Ovary (tissue), 10 donors: ENCODE measurements at places on chromosomes 11 and 22. TPM values are rescaled to one million over a fixed set of nuclear protein-coding genes. Genes with fewer than 3 reads are reported as not detected.
A peak's percentile ranks its signal among the peaks of the same experiment; 100 is the strongest.

GRCh38 chr22:37260901-37261336 is 16.9 kb upstream of the RAC2 start:
- no peak overlapping the region for H3K4me3 ChIP-seq
- H3K4me1 ChIP-seq = no peaks in the 10 kb centered on the region
- H3K27me3 ChIP-seq = no peaks in the 10 kb centered on the region
- H3K27ac ChIP-seq = no peak overlapping the region
- DNase-seq = peak; percentile 28
- H3K36me3 ChIP-seq = no peaks in the 10 kb centered on the region

GRCh38 chr11:118625976-118626375 is 18.6 kb downstream of the PHLDB1 start:
- H3K36me3 ChIP-seq = no peaks in the 10 kb centered on the region
- no peaks in the 10 kb centered on the region for H3K27me3 ChIP-seq
- no peak overlapping the region for H3K27ac ChIP-seq

The SPDYC gene
- 0.07 TPM for polyA plus RNA-seq

DNA sequence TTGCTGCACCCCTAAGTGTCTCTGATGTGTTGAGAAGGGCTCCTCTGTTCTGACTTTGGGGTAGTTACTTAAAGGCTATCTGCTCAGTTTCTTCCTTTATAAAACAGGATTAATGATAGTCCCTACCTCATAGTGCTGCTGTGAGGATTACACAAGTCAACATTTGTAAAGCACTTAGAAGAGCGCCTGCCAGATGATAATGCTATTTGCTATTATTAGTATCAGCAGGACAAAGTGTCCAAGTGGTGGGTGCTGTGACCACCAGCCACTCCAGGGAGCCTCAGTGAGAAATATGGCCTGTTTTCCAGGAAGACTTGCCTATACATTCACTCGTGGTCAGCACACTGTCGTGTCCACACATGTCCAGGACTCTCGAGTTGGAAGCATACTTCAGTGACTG is 16.2 kb downstream of the POU2F3 start:
- no peak overlapping the region for H3K4me3 ChIP-seq
- no peaks in the 10 kb centered on the region for H3K36me3 ChIP-seq
- H3K27me3 ChIP-seq = no peaks in the 10 kb centered on the region
- DNase-seq = no peak
- no peaks in the 10 kb centered on the region for H3K4me1 ChIP-seq
- H3K27ac ChIP-seq = no peak overlapping the region

DNA sequence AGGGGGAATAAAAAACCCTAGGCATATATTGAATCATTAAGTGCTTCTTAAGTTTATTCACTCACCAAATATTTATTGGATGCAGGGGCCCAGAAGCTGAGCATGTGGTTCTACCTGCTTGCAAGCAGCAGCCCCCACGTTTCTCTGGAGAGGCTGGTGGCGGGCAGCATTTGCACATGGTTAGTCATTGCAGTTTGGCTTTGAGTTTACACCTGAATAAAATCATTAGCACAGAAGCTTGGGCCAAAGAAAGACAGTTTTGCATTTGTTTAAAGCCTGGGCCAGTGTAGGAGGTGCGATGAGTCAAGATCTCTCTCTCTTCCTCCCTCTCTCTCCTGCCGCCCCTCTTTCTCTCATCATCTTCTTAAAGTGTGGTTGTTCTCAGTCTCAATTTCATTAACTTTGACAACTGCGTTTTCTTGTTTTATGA is 72.6 kb downstream of the C22orf31 start:
- H3K27me3 ChIP-seq = no peaks in the 10 kb centered on the region
- H3K36me3 ChIP-seq = no peaks in the 10 kb centered on the region
- H3K27ac ChIP-seq = no peak overlapping the region
- no peak for DNase-seq
- H3K4me3 ChIP-seq = no peak overlapping the region

GRCh38 chr11:44753961-44754645 is 27.3 kb downstream of the TSPAN18 start:
- H3K27me3 ChIP-seq = no peaks in the 10 kb centered on the region
- no peaks in the 10 kb centered on the region for H3K36me3 ChIP-seq
- H3K4me3 ChIP-seq = no peak overlapping the region
- peaks cover 5% of the 10 kb centered on the region for H3K4me1 ChIP-seq
- no peak for DNase-seq
- H3K27ac ChIP-seq = no peak overlapping the region

GRCh38 chr11:43285826-43286225 is 26.0 kb upstream of the API5 start:
- no peak overlapping the region for H3K4me3 ChIP-seq
- DNase-seq = no peak
- H3K36me3 ChIP-seq = no peaks in the 10 kb centered on the region
- no peaks in the 10 kb centered on the region for H3K27me3 ChIP-seq
- H3K4me1 ChIP-seq = no peaks in the 10 kb centered on the region

- H3K36me3 ChIP-seq = no peaks in the 10 kb centered on the region
- no peaks in the 10 kb centered on the region for H3K27me3 ChIP-seq
- H3K27ac ChIP-seq = peak overlapping the region; percentile 97
- peak overlapping the region; percentile 75 for H3K4me3 ChIP-seq
- no peak for DNase-seq
These were observed 1.7 kb upstream of the TXNRD2 start for GRCh38 chr22:19943082-19944026.

DNA sequence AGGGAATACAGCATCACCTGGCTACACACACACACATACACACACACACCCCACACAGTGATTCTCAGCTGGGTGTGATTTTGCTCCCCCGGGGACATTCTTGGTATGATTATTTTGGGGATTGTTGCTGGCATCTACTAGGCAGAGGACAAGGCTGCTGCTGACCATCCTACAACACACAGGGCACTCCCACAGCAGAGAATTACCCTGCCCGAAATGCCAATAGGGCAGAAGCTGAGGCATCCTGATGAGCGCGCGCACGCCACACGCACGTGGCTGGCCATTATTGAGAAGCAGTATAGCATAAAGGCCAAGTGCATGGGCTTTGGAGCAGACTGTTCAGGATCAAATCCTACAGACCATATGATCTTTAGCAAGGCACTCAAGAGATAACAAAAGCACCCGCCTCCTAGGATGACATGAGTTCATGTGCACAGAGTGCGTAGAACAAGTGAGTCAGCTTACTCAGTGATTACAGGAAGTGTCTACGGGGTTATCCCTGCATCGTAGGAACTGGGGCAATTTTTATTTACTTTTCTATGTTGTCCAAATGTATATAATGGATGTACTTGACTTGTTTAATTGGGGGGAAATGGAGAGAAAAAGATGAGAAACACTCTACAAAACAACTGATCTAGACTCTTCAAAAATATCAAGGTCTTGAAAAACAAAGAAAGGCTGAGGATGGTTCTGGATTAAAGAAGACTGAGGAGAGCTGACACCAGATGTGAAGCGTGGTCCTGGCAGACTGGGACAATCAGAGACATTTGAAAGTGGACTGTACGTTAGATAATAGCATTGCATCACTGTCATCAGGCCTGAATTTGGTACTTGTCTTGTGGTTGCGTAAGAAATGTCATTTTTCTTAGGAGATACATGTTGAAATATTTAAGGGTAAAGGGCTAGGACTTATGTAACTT is 7.2 kb upstream of the EHD1 start:
- H3K4me3 ChIP-seq = no peak overlapping the region
- H3K36me3 ChIP-seq = no peaks in the 10 kb centered on the region
- no peak overlapping the region for H3K27ac ChIP-seq
- H3K27me3 ChIP-seq = no peaks in the 10 kb centered on the region
- H3K4me1 ChIP-seq = peaks cover 1% of the 10 kb centered on the region

GRCh38 chr22:42561856-42562255 is 8.1 kb downstream of the SERHL2 start:
- H3K4me3 ChIP-seq = no peak overlapping the region
- H3K36me3 ChIP-seq = no peaks in the 10 kb centered on the region
- H3K27me3 ChIP-seq = no peaks in the 10 kb centered on the region
- H3K27ac ChIP-seq = peak overlapping the region; percentile 31
- H3K4me1 ChIP-seq = peaks cover 17% of the 10 kb centered on the region
- no peak for DNase-seq

The EXPH5 gene
- 0.37 TPM for polyA plus RNA-seq

The SERGEF gene
- polyA plus RNA-seq = 59.7 TPM
